Fibroblast of gingiva (primary cell): ENCODE measurements at places on chromosomes 1 and 21.

DNA sequence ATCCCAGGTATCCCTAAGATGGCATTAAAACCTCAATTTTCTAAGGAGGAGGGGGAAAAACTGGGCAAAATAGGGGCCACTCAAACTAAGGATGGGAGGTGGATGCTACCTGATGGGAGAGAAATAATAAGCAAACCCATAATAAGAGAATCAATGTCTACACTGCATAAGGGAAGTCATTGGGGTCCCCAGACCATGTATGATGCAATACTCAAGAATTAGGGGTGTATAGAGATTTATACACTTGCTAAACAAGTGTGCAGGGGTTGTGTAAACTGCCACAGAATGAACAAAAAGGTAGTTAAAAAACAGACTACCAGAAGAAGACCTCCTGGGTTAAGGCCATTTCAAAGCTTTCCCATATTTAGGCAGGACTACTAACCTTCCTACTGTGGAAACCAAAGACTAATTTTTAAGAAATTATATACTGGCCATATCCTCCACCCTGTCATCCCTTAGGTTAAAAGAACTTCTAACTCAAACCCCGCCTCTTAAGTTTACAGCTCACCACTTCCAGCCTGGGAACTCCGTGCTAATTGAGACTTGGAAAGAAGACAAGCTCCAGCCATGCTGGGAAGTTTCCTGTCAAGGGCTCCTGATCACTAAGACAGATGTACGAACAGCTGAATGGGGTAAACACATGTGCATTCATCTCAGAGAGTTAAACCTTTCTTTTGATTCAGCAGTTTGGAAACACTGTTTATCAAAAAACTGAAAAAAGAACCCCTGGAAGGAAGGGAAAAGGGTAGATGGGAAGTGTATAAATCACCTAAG lies 64.4 kb upstream of the TLR5 start:
- no peak for DNase-seq

DNA sequence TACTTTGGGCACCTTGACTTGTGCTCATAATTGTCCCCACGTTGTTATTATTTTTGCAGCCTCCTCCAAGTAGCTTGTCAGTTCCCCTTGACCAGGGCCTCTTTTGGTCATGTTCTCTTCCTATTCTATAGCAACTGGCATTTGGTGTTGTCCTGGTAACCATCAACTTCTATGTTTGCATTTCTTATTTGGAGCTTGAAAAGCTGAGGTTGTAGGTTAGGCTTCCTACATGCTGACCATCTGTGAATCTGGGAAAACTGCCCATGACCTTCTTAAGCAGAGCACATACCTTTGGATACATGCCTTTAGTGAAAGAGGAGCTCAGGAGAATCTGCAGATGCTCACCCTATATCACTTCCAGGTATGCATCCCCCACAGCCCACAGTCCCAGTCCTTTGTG lies 160.8 kb downstream of the HHAT start:
- no peak for DNase-seq

DNA sequence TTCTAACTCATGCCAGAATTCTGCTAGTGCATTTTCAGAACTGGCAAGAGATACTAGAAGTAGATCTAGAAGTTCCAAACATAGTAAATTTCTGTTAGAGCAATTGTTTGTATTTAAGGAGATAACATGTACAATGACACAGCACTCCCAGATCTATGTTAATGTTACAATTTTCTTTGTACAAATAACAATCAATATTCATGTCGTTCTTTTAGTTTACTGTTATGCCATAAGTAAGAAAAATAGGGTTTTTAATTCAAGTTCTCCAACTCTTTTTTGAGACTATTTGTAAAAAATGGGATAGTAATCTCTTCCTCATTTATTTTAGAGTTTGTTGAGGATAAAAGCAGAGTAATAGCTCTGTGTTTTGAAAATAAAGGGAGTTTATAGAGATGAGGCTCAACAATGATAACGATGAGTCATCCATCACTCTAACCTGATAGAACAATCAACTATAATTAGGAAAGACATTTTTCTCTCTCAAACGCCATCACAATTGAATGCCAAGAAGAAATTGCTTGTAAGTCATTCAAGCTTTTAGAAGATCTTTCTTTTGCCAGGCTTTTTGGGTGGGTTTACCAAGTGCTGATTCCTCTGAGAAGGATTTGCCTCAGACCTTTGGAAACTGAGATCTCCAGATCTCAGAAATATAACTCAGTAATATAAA lies 638 bp downstream of the CD84 start:
- no peak for DNase-seq

GRCh38 chr1:58689167-58689566 lies 10.7 kb downstream of the MYSM1 start:
- DNase-seq = no peak
